GOT3 (cell line): ENCODE measurements at places on chromosomes 6 and 20.

- DNase-seq, result no peak
Measured at GRCh38 chr20:4813076-4813862, 91.6 kb downstream of the PRND start.

DNA sequence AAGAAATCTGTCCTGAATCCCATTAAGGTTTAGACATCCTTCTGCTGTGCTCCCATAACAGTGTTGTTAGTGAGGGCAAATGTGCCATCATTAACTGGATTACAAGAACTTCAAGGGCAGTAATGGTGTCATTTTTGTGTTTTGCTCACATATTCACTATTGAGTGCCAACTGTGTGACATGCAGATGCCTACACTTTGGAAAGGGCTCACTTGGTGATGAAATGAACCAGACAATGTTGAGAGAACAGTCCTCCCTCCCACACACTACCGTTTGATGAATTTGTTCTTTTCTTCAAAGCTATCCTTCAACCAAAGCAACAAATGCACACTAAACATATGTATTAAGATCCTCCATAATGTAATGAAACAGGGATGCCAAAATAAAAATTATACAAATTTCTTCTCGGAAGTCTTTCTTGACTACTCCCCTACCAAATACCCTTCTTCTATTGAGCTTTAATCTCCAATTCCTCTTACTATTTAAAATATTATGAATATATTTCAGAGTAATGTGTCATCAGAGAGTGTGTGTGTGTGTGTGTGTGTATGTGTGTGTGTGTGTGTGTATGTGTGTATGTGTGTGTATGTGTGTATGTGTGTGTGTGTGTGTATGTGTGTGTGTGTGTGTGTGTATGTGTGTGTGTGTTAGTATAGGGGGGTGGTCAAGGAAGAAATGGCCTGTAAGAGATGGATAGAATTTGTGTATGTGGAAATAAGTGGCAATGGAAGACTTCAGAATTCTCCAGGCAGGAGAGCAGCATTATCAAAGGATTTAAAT, 92.3 kb upstream of the ENPP5 start:
- no peak for DNase-seq

- no peak for DNase-seq
Measured at GRCh38 chr6:122714059-122714458, 65.5 kb upstream of the FABP7 start.

- no peak for DNase-seq
Measured at GRCh38 chr20:13113731-13114130, 105.0 kb downstream of the SPTLC3 start.

- DNase-seq, result peak; percentile 58
Measured at GRCh38 chr20:46117704-46118467, at the start of gene CD40. Gene CD40 (plus strand): TSS chr20:46118314. CDS start chr20:46118344, 30 bp downstream.

DNA sequence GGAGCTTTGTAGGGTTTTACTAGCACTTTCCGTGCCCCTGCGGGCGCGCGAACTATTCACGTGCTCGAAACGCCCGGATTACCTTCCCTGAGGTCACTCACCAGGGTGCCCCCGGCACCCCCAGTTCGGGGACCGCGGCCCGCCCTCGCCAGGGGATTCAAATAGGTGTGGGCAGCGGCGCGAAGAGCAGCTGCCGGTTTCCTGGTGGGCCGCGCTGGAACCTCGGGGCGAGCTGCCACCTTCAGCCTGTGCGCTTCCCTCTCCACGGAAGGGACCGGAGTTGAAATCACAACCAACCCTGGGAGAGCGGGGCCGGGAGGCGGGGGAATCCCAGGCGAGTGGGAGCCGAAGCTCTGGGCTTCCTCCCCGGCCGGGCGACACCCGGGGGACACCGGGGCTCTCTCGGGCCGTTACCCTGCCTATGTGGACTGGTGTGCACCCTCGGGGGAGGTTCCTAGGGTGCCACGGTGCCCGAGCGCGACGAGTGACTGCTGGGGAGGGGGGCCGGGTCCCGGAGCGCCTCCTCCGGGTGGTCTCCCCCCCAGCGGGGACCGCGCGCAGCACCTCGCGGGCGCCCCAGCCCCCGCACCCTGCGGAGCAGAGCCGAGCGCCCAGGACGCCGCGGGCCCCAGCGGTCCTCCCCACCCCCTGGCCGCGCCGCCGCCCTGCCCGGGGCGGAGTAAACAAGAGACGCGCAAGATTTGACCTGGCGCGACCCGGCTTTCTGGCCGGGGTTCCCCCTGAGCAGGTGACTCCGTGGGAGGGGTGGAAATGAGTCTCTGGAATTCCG, 2.1 kb upstream of the HIVEP2 start:
- DNase-seq, result peak; percentile 10

DNA sequence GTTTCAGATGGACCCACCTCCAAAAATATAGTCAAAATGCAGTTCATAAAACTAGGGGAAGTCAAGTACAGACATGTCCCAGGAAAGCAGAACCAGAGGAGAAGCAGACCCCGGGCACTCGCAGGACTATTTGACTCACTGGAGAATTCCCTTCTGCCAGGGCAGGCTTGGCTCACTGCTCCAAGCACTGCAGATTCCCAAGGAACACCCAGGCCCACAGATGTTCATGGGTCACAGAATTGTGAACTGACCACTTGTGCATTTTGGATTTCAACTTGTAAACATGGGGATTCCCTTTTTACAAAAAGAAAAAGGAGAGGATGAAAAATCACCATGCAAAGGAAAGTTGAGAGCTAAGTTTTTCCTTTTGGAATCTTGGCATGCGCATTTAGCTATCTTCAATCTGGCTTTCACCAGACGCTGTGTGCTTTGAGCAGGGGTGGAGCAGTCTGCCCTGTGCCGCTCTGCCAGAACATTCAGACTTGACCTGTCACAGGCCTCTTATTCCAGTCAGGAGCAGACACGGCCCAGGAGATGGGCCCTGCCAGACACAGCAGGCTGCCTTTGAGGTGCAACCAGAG, 237.5 kb upstream of the TAB2 start:
- no peak for DNase-seq

- DNase-seq, result no peak
Measured at GRCh38 chr6:26594131-26594498, 2.6 kb upstream of the ABT1 start.

DNA sequence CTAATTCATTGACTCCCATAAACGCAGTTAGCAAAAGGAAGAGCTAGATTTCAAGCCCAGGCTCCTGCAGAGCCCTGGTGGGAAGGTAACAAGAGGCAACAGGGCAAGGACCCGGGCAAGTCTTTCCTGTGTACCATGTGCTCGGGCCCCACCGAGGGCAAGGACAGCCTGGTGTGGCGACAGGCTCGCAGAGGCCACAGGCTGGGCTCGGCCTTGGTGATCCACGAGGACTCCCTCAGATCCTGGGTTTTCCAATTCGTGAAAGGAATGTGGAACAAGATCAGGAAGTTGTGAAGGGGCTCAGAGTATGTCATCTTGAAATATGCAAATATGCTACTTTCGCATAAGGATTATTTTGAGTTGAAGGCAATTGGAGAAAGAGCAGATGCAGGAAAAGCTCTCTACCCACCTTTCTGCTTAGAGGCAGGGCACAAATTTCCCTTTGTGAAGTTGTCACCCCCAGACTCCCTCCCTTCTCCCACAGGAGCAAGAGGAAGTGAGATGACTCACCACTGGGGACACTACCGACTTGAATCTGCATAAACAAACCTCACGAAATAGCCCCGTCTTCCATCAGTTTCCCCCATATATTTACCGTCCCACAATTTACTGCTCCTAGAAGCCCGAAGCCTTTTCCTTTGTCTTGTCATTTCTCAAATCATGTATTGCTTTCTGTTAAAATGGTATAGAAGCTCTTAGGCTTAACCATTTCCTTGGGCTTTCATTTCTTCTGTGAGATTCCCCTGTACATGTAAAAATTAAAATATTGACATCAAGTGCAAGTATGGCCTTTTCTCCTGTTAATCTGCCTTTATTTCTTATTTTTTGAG, 79.0 kb downstream of the PSMG4 start:
- no peak for DNase-seq
